ENCODE measurements at places on chromosomes 12 and 14.

GRCh38 chr12:94231709-94232108 is 83.3 kb downstream of the PLXNC1 start:
- no peak for DNase-seq

DNA sequence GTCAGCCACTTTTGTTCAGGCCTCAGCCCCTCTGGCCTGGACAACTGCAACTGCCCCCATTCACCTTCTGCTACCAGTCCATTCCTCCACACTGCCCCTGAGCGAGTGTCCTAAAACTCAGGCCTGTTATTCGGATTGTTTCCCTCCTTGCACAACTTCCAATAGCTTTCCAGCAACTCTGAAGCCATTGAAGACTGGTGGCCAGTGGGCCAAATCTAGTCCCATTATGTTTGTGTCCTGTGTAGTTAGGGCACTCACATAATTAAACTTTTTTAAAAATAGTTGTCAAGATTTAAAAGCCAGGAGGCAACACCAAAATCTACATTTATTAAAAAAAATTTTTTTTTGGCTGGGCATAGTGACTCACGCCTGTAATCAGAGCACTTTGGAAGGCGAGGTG is 17.8 kb upstream of the FIGNL2 start:
- DNase-seq: no peak

DNA sequence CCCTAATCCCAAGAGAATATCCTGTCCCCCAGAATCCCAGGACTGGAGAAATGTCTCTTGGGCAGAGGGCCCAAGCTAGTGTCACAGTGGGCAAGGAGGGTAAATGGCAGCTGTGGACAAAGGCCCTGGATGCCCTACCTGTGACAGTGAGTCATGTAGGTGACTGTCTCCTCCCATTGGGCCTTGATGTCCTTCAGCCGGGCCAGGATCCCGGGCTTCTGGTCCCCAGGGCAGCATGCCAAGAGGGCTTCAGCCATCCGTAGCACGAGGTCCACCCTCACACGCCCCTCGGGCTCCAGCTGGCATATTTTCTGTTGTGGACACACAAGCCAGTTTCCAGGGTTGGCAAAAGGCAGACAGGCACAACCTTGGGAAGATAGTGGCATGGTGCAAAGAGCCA is 48.8 kb downstream of the SYNE3 start:
- no peak for DNase-seq

DNA sequence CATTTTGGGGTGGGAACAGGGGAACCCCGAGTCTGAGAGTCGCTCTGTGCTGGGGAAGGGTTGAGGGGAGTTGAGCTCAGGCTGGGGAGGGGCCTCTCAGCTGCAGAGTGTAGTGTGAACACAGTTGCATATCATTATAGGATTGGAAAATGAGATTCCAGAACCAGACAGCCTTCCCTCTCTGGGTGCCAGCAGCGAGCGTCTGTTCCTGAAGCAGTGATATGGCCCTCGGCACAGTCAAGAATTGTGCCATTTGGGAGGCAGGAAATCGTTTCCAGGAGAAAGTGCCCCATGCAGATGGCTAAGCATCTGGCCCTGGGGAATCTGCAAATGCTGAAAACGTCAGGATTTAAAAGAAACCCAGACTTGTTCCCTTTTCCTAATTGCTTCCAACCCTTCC is 70.4 kb upstream of the SFSWAP start:
- DNase-seq: no peak

- DNase-seq: no peak
Observed at GRCh38 chr14:78383060-78383459, 212.9 kb downstream of the NRXN3 start.

DNA sequence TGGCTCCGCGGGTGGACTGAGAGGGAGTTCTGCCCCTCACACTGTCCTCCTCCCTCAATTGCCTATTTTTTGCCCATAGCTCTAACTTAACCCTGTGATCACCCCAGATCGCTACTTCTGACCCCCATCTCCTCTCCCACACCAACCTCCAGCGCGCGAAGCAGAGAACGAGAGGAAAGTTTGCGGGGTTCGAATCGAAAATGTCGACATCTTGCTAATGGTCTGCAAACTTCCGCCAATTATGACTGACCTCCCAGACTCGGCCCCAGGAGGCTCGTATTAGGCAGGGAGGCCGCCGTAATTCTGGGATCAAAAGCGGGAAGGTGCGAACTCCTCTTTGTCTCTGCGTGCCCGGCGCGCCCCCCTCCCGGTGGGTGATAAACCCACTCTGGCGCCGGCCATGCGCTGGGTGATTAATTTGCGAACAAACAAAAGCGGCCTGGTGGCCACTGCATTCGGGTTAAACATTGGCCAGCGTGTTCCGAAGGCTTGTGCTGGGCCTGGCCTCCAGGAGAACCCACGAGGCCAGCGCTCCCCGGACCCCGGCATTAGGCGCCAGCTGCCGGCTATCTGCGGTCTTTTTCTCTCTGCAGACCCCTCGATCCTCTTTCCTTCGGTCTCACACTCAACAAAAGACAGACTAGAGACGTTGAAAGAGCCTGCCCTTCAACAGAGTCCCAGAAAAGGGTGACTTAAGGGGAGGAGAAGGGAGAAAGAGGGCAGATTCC is 3.0 kb upstream of the TBX3 start:
- no peak for DNase-seq

DNA sequence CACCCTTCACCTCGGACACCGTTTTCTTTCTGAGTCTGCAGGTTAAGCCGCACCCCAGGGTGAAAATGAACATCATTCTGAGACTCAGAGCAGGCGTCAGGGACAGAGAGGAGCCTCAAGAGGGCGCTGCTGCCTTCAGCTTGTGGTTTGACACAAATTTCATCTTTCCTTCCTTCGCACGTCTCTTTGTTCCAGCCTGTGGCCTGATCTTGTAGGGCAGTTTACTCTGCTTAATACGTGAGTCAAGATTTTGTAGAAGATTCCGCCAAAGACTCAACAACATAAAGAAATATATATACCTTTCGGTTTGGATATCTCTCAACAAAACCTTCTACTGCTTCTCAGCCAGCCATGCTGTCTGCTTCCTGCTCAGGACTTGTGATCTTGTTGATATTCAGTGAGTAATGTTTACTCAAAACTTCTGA is 329.3 kb upstream of the OR4E1 start:
- peak; percentile 64 for DNase-seq

DNA sequence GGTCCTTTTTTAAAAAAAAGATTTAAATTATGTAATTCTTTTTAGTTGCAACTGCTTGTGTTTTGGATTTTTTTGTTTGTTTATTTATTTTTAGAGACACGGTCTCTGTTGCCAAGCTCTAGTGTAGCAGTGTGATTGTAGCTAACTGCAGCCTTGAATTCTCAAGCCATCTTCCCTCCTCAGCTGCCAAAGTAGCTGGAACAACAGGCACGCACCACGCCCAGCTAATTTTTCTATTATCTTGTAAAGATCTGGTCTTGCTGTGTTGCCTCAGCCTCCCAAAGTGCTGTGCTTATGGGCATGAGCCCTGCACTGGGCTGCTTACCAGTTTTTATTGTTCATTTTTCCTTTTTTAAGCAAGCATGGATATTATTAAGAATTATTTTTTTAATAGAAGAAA is 10.6 kb upstream of the ART4 start:
- no peak for DNase-seq

- no peak for DNase-seq
Observed at GRCh38 chr12:1056390-1056789, 65.4 kb downstream of the ERC1 start.

DNA sequence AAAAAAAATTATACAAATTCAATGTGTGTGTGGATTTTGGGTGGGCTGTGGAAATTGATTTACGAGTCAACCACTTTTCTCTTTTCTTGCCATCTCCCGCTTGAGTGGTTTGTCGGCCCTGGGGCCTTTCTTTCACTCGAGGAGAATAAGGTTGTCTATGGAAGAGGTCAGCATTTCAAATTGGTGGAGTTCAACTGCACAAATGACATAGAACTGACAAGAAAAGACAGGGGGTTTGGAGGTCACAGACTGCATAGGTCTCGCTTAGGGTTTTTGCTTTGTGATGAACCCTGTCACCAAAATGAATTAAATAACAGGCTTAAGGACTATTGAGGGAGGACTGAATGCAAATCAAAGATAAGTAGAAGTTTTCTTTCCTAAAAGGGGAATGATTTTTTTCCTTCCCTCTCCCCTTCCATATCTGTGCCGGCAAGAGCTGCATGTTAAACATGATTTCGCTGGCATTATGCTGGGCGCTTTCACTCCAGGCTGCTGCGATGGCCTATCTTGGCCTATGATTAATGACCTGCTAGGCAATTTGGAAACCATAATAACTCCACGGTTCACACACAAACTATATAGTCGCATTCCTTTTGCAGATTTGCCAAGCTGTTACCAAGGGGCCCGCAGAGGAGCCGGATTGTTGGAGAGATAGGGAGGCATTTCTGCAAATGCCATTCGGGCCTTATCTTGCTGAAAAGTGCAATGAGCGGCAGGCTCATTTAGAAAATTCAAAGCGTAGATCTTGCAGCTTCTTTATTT is 20.7 kb downstream of the ASCL1 start:
- DNase-seq: no peak
